AML-193 (cell line): ENCODE measurements at places on chromosomes 13 and 19.

DNA sequence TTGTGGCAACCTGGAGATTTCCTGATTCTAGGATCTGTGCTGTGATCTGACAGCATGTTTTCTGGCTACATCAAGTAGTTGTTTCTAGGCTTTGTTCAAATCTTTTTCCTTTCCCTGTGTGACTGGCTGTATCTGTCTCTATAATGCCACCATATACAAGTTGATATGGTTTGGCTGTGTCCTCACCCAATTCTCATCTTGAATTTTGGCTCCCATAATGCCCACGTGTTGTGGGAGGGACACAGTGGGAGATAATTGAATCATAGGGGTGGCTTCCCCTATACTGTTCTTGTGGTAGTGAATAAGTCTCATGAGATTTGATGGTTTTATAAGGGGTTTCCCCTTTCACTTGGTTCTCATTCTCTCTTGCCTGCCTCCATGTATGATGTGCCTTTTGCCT lies 24.6 kb upstream of the CLDN10 start:
- no peak for DNase-seq

DNA sequence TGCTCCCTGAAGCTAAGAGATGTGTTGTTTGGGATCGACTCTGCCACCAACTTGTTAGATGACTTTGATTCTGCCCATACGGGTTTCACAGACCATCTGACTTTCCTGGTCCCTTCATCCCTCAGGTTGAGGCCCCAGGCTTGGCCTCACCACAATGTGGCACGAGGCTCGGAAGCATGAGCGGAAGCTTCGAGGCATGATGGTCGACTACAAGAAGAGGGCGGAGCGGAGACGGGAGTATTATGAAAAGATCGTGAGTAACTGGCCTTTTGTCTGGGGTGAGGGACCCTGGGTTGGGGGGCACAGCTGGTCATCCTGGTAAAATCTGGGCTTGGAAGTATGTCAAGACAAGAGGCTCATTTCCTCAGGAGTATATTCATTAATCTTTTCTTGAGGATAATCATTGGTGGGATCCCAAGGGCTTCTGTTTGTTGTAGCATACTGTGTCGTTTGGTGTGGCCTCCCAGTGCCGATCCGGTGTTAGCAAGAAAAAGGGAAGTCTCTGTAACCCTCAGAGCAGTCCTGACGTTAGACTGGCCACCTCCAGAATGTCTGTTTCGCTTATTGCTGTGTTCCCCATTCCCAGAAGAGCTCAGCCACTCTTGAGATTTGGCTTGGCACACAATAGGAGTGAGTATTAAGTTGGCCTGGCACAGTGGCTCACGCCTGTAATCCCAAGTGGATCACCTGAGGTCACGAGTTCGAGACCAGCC lies 1.4 kb downstream of the CLASRP start:
- peak; percentile 62 for DNase-seq

DNA sequence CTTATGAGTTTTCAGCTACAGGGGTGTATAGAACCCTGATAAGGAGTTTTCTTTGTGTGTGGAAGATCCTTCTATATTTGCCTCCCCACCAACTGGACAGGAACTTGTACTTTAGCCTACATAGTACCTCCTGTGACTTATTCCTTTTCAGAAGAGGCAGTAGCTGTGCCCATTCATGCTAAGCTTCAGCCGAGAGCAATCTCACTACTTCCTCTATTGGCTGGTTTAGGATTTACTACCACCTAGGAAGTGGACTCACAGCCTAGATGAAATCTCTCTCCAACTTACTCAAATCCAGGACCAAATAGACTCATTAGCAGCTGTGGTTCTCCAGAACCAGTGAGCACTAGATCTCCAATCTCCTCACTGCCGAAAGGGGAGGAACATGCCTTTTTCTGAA lies 2.3 kb upstream of the REX1BD start:
- peak; percentile 57 for DNase-seq

DNA sequence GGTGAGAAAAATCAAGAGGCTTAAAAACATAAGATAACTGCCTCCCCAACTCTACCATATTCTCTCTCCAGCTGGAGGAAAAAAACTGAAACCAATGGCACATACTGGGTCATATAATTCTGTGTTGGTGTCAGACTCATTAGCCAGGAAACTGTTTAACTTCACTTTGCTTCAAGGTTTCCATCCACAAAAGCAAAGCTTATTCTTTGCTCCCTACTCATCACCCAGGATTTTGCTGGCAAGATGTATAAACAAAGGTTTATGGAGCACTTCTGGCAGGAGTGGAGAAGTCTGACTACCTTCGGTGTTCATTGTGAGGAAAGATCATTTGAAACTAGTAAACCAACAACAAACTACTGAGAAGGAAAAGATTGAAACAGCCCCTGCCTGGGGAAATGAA lies 197.5 kb upstream of the SERP2 start:
- no peak for DNase-seq

DNA sequence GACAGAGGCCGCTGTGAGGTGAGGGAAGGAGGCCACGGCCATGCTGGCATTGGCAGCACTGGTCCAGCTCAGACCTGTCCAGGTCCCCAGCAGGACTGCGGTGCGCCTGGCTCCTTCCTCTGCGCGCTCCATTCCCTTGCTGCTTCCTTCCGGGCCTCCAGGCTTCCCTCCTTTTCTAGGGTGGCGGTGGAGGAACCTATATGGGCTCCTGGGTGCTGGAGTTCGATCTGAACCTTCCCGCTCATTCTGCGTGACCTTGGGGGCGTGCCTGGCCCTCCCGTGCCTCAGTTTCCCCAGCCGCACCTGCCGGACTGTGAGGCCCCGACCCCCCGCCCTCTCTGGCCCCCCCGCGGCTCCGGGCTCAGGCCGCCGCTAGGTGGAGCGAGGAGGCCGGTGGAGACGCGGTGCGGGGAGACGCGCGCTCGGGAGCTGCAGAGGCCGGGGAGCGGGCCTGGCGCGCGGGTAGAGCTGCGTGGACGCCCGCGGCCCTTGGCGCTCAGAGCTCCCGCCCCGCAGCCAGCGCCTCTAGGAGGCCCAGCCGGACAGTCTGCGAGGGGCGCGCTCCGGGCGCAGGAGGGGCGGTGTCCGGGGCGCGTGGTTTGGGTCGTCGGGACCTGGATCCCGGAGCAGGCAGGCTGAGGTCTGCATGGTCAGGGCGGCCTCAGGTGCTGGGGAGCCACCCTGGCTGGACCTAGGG lies 29.9 kb downstream of the EFNA2 start:
- peak; percentile 16 for DNase-seq

- DNase-seq, result no peak
Observed at GRCh38 chr13:93227280-93227877, 772 bp downstream of the GPC6 start.

DNA sequence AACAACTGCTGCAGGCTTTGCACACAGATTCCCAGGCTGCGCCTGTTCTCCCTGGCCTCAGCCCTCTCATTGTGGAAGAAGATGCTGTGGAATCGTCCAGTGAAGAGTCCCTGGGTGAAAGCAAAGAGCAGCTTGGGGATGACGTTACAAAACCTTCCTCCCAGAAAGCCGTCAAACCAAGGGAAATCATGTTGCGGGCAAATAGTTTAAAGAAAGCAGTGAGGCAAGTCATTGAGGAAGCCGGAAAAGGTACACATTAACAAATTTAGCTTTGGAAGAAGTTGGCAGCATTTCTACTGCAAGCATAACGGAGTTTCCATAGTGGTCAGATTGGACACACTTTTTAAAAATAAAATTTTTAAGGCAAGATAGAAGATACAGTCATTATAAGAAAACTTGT lies 82.9 kb upstream of the AKAP11 start:
- no peak for DNase-seq

GRCh38 chr19:18153556-18154134 lies 682 bp downstream of the PIK3R2 start:
- DNase-seq, result no peak

GRCh38 chr13:54210397-54211049 lies 1181.9 kb downstream of the OLFM4 start:
- no peak for DNase-seq

GRCh38 chr13:32284927-32285632 lies 30.1 kb downstream of the ZAR1L start:
- no peak for DNase-seq

GRCh38 chr19:35644987-35645679 lies 3.0 kb upstream of the COX6B1 start:
- DNase-seq, result peak; percentile 57

- DNase-seq, result peak; percentile 93
Observed at GRCh38 chr13:48161530-48162179, 66.8 kb upstream of the MED4 start.

DNA sequence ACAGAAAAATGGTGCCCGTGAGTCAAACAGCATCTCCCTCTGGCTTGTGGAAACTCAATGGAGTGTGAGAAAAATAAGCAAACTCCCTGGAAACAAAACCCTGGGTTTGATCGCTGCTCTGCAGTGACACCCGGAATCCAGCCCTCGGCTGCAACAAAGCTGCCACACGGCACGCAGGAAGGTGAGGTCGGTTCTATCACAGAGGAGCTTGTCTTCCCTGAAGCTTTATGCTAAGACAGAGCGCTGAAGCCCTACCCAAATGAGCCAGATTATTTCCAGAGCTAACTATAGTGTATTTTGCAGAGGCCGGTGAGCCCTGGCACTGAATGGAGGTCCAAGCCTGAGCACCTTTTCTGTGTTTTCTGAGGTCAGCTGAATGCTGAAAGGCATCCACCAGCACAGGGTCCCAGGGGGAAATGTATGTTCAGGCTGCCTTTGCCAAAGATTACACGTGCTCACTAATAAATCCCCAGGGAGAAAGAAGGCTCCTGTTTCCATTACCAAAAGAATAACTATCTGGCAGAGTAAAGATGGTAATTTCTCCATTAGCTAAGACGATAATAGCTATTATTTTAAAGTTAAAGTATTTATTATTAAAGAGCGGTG lies 77.8 kb downstream of the TSHZ3 start:
- no peak for DNase-seq

DNA sequence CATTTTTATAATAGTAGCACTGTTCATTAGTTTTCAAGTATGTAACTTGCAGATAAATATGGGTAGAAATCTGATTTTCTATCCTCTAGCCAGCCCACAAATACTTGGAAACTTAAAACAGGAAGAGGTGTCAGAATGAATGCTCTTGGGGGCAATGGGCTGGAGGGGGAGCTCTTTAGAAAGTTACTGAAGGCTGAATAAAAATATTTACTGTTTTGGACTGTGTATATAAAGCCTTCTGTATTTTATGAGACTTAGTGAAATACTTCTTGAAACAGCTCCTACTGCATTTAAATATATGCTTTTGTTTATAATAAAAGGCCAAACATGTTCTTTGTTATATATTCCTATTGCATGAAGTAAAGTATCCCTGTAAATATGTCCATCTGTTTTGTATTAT lies 138.8 kb downstream of the RGCC start:
- no peak for DNase-seq

- DNase-seq, result no peak
Observed at GRCh38 chr13:43295825-43296564, 272.6 kb downstream of the DNAJC15 start.
